ENCODE measurements at places on chromosomes 2 and 18.
A peak's percentile ranks its signal among the peaks of the same experiment; 100 is the strongest.

GRCh38 chr2:132608311-132608710, 61.7 kb downstream of the LYPD1 start:
- DNase-seq: no peak

DNA sequence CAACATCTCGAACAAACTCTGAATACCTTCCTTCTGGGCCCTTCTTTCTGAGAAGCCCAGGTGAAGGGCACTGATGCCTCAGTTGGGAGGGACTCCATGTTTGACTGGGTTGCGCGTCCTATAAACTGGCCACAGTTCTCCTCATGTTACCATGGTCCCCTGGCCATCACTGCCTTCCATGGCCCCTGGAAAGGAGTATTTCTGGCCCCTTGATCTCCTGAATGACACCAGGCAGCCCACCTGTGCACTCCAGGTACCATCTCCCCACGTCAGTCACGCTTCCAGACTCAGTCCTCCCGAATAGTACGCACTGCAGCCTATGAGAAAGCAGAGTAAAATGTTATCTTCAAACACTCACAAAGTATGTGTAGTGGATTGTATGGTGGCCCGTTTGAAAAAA, 73.9 kb downstream of the ACKR3 start:
- no peak for DNase-seq

GRCh38 chr2:135790423-135790822, 46.6 kb downstream of the LCT start:
- no peak for DNase-seq

GRCh38 chr2:42639340-42640077, 71.1 kb downstream of the MTA3 start:
- DNase-seq: peak; percentile 12

GRCh38 chr2:23619941-23620340, 235.0 kb downstream of the KLHL29 start:
- no peak for DNase-seq

DNA sequence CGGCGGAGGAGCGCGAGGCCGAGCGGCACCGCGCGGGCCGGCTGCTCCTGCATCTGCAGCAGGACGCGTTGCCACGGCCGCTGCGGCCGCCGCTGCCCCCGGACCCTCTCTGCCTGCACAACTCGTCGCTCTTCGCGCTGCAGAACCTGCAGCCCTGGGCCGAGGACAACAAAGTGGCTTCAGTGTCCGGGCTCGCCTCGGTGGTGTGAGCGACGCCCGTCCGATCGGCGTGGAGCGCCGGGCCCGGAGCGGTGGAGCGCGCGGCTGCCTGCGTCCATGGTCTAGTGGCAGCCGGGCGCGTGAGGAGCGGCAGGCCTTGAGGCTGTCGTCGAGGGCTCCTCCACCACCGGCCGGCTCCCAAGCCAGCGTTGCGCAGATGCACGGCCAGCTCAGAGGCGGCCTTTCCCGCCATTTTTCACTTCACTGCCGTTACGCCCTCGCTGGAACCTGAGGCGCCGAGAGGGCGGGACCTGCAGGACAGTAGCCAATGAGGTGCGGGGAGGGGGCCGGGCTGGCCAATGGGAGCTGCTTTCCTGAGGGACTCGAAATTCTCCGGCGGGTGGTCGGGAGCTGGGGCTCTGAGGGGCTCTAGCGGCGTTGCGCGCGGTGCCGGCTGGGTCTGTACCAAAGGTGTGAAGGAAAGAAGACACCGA, 1.9 kb downstream of the TLX2 start:
- no peak for DNase-seq

DNA sequence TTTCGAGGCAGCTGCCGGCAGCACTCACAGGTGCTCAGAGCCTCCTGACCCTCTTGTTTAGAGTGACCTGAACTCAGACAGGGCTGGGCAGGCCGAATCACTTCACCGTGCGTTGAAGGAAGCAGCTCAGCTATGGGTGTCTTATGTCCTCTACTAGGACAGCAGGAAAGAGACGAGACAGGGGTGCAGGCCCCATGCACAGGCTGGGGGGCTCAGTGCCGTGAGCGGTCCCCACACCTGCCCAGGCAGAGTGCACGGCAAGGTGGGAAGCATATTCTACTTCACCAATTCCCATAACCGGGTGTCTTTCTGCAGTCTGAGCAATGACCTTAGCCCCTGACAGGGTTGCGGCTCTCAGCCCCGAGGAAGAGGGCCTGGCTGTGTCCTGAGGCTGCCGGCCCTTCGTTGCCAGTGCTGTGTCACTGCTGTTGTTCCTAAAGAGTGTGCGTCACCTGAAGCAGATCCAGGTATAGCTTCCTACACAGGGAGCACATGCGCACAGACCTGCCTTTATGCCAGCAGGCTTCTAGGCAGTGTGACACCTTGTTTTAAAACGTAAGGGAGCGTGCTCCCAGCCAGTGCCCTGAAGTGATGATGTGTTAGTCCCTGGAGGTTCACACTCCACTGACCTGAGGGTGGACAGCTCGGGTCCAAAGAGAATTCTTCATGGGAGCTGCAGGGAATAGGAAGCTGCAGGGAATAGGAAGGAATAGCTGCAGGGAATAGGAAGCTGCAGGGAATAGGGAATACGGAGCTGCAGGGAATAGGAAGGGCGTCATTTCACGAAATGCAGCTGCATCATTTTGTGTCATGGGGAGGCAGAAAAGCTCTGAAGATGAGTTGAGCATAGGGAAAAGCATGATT, 207.9 kb upstream of the SALL3 start:
- no peak for DNase-seq

DNA sequence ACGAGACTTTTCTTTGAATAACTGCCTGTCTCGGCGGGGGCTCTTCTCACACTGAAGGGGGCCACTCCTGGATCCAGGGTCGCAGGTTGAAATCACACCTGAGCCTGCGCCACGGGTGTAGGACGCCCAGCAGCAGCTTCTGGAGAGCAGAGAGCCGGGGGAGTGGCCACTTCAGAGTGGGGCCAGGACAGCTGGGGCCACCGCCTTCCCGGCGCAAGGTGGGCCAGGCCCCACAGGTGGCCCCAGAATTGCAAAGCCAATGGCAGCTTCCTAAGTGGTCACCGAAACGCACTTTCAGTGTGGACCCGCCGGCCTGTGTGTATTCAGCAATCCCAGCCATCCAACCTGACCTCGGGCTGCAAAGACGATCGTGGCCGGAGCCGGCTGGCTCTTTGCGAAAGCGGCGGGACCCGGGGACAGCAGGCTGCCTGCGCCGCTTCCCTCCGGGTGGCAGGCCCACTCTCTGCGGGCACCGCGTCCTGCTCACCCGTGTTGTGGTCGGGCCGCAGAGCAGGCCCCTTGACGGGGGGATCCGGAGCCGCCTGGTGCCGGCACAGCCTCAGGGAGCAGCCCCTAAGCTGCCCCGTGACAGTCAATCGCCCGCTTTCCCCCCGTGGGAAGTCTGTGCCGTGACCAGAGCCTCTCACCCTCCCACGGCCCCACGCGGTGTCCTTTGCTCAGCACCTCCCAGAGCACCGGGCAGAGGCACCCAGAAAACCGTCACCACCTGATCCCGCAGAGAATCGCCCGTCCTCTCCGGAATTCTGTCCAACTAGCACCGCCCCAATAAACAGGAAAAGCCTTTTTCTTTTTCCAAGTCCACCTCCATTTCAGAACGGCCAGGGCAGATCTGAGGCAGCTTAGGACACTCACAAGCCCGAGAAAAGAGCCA, 144.7 kb downstream of the ZNF516 start:
- DNase-seq: no peak

- peak; percentile 4 for DNase-seq
Measured at GRCh38 chr2:212227755-212228154, 310.8 kb downstream of the ERBB4 start.

DNA sequence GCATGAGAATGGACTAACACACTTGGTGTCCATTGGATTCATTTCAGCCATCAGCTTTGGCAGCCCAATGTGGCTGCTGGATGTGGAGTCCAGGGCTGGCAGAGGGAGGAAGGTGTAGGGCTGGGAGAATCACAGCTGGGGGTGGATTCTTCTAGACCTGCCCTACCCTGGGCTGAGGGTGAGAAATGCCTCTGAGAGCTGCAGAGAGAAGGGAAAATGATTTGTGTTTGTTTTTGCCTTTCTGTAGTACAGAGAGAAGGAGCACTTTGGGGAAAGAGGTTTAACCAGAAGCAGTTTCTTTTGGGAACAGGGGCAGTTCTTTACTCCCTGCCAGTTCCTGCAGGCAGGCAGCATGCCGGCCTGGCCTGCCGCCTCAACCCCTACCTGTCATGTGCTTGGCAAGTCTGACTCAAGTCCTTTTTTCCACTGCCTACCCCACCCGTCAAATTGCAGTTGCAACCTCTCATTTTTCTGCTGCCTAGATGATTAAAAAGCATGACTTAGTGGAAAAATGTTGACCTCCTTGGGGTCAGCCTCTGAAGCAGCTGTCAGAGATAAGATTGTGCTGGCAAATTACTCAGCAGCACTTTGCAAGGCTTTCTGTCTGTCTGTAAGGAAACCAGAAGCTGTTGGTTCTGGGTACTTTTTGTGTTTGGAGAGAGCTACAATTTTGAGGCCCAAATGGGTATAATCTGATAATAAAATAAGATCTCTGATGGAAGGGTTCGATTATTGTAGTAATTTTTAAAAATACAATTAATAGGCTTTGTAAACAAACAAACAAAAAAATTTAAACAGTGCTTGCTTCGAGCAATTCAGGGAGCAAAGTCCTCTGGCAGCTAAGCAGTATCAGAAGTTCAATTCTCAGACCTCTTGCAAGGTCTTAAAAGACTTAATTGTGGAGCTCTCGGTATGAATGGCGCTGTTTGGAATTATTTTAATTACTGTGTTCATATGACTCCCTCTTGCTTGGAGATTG, 21.7 kb downstream of the LBH start:
- no peak for DNase-seq

DNA sequence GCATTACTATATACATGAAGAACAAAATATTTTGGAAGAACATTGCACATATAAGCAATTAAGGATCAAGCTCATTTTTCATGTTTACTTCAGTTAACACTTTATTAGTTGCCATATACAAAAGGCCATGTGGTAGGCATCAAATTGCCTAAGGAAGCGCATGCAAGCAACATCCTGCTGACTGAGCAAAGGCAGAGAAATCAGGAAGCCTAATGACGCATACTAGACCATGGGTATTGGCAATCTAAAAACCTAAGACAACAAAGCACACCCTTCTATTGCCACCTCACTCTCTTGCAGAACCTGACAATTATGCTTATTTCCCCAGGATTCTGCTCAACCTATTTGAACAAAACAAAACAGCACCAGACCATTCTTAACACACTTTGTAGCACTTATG, 171.9 kb downstream of the STK39 start:
- no peak for DNase-seq

GRCh38 chr2:21017748-21018276, 26.1 kb downstream of the APOB start:
- DNase-seq: no peak

DNA sequence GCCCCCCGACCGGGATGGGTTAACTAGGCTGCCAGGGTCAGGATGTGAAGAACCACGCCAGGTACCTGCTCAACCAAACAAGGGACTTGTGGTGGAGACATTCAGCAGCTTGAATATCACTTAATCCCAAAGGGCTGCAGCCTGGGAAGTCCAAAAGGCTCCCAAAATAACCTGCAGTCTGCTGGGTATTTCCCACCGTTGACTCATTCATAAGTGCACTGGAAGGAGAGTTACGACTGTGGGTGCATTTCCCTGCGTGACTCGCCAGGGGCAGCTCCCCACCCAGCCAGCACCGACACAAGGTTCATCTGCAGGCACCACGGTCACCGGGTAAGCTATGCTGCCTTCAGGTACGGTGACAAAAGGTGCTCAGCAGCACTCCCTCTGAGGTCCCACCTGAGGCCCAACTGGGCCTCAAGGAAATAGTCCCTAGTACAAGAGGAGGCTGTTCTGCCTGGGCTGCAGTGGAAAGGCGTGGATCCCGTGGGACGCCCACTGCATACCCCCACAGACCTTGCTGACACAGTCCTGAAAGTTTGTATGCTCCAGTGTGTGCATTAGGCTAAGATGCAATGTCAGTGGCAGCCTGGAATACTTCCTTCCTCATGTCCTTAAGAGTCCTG, 86.5 kb downstream of the UXS1 start:
- DNase-seq: no peak

GRCh38 chr18:44758861-44759631, 78.4 kb downstream of the SETBP1 start:
- DNase-seq: no peak

DNA sequence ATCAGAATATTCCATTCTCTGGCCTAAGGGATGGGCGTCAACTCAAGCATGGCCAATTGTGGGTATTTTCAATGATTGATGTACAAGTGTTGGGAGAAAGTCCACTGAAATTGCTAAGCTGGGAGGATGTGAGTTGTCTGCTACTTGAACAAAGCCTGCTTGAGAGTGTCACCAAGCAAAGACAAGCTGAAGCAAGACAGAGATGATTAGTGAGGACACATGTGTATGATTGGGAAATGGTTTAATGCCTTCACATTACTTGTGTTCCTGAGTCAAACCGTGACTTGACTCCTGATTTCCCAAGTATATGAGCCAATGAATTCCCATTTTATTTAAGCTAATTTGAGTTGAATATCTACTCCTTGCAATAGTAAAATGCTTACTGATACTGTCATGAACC, 23.7 kb upstream of the NRP2 start:
- no peak for DNase-seq

DNA sequence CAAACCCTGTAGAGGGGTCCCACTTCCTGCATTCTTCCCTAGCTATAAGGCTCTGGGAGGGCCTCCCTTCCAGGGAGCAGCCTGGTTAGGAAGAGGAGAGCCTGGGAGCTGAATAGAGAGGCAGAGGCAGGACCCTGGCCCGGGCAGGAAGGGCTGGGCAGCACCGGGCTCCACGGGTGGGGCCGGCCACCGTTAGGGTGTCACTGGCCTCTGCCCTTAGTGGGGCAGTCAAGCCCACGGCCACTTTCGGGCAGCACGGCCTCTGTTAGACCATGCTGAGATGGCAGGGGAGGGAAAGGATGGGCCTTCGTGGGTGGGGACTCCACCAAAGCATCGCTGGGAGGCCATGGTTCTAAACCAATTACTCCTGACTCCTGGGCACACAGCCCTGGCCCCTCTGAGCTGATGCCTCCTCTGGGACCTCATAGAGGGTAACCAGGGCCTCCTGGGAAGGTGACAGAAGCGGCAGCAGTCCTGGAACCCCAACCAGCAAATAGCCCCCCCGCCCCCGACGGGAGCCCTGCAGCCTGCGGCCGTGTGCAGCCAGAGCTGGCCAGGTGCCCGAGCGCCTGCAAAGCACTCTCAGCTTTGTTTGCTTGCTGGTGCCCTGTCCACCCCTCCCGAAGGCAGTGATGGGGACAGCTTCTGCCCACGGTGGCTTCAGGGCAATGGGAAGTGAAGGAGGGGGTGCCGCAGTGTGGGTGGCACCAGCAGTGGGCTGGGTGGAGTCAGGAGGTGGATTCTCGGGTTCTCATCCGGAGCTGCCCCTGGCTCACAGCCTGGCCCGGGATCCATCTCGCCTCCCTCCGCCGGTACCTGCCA, 16.3 kb upstream of the HPCAL1 start:
- DNase-seq: no peak

DNA sequence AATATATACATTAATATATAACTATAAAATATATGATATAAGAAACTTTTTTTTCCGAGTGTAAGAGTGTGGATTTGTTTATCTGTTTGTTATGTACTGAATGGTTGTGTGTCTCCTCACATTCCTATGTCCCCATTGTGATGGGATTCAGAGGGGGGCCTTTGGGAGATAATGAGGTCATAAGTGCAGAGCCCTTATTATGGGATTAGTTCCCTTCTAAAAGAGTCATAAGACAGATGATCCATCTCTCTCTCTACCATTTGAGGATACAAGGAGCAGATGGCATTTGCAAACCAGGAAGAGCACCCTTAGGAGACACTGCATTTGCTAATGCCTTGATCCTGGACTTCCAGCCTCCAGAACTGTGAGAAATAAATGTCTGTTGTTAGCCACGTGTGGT, 30.3 kb upstream of the SAP130 start:
- DNase-seq: no peak
